ENCODE measurements at places on chromosomes 1 and 21. TPM values are rescaled to one million over a fixed set of nuclear protein-coding genes. Genes with fewer than 3 reads are reported as not detected.

DNA sequence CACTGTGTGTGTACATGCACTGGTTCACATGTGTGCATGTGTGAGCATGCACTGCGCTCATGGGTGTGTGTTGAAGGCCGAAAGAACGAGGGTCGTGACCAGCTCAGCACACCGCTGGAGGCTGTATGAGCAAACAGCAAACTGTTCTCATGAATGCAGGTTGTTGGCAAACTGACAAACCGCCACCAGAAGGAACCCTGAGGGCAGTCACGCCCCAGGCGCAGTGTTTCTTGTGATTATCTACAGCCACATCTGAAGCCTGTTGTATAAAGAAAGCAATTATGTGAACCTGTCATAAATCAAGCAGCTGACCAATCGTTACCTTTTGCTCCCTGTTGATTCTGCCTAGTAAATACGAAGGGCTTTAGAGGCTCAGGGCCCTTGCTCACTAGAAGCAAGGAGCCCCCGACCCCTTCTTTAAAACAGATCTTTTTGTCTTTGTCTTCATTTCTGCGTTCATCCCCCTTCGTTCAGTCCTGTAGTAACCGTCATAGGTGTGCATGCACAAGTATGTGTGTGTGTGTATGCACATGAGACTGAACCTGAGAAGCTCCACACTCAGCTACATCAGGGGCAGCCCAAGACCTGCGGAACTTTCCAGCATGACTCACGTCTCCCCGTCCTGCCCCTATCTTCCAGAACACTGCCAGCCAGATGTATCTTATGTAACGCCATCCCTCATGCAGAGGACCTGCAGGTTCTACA, 16.8 kb upstream of the RIPK4 start:
- DNase-seq = peak; percentile 23

DNA sequence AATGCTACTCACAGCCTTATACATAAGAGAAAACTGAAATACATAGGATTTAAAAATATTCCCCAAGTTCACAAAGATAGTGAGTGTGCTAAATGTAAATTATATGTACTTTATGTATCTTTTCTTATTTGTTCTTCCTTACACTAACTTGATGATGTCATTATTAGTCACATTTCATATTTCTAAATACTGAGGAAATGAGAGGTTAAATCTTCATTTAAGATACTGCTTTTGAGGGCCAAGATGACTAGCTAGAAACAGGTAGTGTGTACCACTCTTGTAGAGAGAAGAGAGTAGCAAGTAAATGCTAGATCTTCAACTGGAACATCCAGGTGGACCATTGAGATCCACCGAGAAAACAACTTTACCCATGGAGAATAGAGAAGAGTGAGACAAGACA, 29.8 kb downstream of the PYHIN1 start:
- DNase-seq = no peak

- DNase-seq = no peak
Observed at GRCh38 chr1:61451572-61451968, 273.4 kb downstream of the TM2D1 start.

- no peak for DNase-seq
Observed at GRCh38 chr1:182637769-182638168, 33.6 kb upstream of the RGS16 start.

- DNase-seq = no peak
Observed at GRCh38 chr1:154783976-154784375, 86.1 kb downstream of the KCNN3 start.

DNA sequence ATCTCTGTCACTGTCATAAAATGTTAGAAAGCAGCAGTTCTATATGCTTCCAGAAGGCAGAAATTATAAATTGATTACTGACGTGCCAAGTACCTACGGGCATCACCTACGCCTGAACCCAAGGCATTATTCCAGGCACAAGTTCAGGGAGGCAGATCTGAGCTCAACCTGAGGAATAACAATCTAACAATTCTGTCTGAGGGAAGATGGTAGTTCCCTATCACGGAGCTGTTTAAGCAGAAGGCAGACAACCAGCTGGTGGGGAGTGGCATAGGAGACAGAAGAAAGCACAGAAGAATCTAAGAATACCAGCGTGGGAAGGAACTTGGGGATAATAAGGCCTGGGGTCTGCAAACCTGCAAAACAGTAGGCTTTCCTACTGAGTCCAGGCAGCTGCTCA, 40.4 kb downstream of the SLC9A1 start:
- DNase-seq = no peak

The CRYBG2 gene
- total RNA-seq = not detected

The C8B gene
- not detected for total RNA-seq

DNA sequence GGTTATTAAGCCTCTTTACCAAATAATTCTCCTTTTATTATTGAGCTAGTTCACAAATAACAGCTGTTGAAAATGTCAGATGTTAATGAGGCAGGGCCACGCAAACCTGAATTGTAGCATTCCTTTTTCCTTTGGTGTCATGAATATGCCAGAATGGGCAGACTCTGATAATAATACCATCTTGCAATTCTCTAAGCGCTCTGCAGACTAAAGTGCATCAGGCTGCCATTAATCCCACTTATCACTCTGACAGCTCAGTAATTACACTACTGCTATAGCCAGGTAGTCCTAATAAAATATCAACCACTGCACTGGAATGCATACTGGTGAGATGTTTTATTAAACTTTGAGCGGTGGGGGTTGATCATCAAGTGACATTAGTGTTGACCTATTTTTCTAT, 177.7 kb downstream of the DPYD start:
- DNase-seq = no peak

DNA sequence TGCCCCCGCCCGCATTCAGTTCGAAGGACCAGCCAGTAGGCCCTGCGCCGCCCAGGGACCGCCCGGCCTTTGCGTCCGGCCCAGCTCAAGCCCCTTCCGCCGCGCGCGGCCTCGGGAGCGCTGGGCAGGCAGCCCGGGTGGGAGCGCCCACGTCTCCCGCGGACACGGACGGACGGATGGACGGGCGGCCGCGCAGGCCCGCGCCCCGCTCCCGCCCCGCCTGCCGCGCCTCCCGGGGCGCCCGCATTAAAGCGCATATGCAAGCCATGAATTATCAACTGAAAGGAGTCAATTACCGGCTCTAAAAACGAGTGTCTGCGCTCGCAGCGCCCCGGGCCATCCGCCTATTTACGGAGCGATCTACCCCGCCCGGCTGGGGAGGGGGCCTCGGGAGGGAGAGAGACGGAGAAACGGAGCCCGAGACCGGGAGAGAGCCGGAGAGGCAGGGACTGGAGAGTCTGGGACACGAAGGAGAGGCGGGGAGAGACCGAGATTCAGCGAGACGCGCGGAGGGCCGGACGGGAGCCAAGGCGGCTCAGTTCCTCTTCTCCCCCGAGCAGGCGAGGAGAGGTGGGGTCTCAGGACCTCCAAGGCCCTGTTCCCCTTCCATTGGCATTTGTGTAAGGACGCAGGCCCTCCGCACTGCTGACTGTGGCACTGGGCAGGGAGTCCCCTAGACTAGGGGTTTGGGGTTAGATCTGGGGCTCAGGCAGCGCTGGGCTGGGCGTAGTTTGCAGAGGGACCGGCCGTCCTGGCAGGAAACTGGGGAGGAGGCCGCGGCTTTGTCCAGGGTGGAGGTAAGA, 41.3 kb upstream of the DMBX1 start:
- no peak for DNase-seq

The S100A6 gene
- total RNA-seq = 550 TPM
